Cardiac muscle cell (in vitro differentiated cells and primary cell): ENCODE measurements at places on chromosomes 12 and 14. TPM values are rescaled to one million over a fixed set of nuclear protein-coding genes. Genes with fewer than 3 reads are reported as not detected.

DNA sequence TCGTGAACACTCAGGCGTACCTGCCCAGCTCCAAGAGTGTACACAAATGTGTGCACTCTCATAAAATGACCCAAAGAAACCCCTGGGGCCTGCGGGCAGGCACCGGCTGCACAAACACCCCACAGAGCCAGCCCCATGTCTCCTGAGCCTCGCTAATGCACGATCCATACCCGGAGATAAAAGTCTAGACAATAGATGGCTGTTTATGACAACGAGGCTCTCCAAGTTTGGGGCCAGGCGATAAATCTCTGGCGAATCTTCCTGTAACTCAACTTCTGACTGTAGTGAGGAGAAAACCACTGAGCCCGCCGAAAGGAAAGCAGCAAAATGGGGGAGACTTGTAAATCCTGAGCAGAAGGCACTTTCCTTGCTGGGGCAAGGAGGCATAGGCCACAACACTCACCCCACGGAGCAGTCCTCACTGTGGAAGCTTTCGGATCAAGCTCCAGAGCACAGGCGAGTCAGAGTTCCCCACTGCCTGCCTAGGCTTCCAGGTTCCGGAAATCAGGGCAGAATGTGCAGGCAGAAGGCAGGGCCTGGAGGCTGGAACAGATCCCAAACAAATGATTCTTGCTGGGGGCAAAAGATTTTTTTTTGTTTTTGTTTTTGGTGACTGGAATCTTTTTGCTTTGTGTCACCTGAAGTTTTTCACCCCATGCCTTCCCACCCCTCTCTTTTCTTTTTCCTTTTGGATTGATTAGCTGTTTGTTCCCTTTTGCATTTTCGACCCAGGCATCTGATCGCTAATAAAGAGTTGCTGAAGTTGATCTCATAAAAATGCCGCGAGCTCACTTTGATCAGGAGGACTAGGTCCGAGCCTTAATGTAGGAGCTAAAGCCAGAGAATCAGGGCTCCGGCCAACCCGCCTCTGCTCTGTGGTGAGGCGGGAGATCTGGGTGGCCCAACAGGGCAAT, 4.5 kb upstream of the HOXC11 start:
- no peak for DNase-seq
- H3K4me3 ChIP-seq = no peak overlapping the region
- peaks cover 100% of the 10 kb centered on the region for H3K27me3 ChIP-seq
- H3K36me3 ChIP-seq = no peaks in the 10 kb centered on the region
- H3K4me1 ChIP-seq = no peaks in the 10 kb centered on the region
- no peak overlapping the region for H3K27ac ChIP-seq

GRCh38 chr14:92719421-92719820, 29.0 kb downstream of the LGMN start:
- no peak overlapping the region for H3K4me3 ChIP-seq
- no peak for DNase-seq
- peaks cover 5% of the 10 kb centered on the region for H3K36me3 ChIP-seq

Gene SLC7A7
- total RNA-seq = 1.3 and 2.3 TPM in 2 replicates

GRCh38 chr12:55708695-55709233, 1.1 kb upstream of the ITGA7 start:
- peaks cover 63% of the 10 kb centered on the region for H3K4me1 ChIP-seq
- H3K4me3 ChIP-seq = peak overlapping the region; percentile 82
- H3K36me3 ChIP-seq = no peaks in the 10 kb centered on the region
- H3K27me3 ChIP-seq = no peaks in the 10 kb centered on the region
- H3K27ac ChIP-seq = peak overlapping the region; percentile 85

GRCh38 chr12:32894566-32894965, 2.0 kb downstream of the PKP2 start:
- peak overlapping the region; percentile 57 for H3K4me3 ChIP-seq
- peaks cover 6% of the 10 kb centered on the region for H3K36me3 ChIP-seq
- H3K4me1 ChIP-seq = peaks cover 35% of the 10 kb centered on the region
- DNase-seq = no peak
- H3K27me3 ChIP-seq = no peaks in the 10 kb centered on the region

DNA sequence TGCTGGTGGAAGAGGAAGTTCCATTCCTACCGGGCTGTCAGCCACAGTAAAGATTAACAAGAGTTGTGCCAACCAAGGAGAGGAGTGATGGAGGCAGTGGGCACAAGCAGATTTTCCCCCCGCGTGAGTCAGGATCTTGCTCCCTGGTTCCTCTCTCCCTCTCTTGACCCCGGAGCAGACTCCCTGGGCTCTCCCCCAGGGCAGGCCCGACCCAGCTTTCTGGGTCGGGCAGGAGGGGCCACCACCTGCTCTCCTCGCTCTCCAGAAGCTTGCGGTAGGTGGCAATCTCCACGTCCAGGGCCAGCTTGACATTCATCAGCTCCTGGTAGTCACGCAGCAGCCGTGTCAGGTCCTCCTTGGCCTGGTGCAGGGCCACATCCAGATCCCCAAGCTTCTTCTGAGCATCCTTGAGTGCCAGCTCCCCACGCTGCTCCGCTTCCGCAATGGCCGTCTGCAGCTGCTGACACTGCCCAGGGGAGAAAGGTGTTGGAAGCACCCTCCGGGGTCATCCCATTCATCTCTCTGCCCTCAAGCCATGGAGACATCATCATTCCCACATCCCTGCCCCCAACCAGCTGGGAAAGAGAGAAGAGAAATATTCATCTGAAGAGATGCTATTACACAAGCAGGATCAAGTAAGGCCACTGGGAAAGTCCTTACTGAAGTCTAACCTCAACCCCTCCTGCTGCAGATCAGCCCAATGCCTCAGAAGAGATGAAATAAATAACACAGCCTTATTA, 9.0 kb upstream of the KRT4 start:
- H3K27me3 ChIP-seq = no peaks in the 10 kb centered on the region
- no peak overlapping the region for H3K4me3 ChIP-seq
- no peaks in the 10 kb centered on the region for H3K4me1 ChIP-seq
- H3K27ac ChIP-seq = no peak overlapping the region

Gene SOAT2
- 0.57 and 1.6 TPM in 2 replicates for total RNA-seq

GRCh38 chr12:95143621-95144205, 70.3 kb upstream of the NR2C1 start:
- no peaks in the 10 kb centered on the region for H3K27me3 ChIP-seq
- peak overlapping the region; percentile 91 for H3K27ac ChIP-seq
- peak; percentile 46 for DNase-seq
- no peak overlapping the region for H3K4me3 ChIP-seq

Gene IL31
- not detected in 2 replicates for total RNA-seq

- H3K27ac ChIP-seq = no peak overlapping the region
- H3K36me3 ChIP-seq = no peaks in the 10 kb centered on the region
- DNase-seq = no peak
Measured at GRCh38 chr14:39716987-39717570, 284.8 kb upstream of the FBXO33 start.

DNA sequence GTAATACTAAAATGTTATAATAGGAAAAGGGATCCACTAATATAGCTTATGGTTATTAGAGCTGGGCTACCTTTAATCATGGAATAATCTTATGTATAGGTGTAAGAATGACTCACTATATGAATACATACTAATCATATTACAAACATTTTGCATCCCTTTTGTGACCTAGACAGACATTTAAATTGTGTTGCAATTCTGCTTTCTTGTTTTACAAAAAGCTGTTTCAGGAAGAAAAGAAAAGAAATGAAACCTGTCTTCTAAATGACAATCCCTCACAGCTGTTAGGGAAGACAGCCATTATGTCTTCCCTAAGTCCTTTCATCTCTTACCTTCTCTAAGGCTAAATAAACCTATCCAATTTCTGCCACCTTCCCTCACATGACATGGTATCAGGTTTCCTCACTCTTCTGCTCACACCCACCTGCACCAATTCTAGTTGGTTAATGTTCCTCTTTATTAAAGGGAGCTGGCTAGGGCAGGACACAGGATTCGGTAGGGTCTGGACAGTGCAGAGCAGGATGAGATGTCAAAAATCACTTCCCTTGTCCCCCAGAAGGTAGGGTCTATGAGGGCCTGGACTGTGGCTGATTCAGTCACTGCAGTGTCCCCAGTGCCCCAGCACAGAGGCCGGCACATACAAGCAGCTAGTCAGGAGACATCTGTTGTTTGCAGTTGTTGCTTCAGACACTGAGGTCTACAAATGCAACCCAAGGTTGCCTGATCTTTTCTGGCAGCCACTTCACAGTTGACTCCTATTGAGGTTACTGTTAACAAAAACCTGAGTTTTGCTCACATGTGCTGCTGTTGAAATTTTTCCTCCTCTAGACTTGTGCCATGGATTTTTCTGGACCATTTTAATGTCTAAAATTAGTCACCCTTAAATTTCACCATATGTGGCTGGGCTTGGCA, 3.7 kb downstream of the DHRS7 start:
- peak overlapping the region; percentile 60 for H3K27ac ChIP-seq
- H3K27me3 ChIP-seq = no peaks in the 10 kb centered on the region
- DNase-seq = no peak
- no peaks in the 10 kb centered on the region for H3K36me3 ChIP-seq
- H3K4me1 ChIP-seq = no peaks in the 10 kb centered on the region

Gene TEX22
- total RNA-seq = 2.5 and 3.7 TPM in 2 replicates

- H3K4me3 ChIP-seq = no peak overlapping the region
- H3K27ac ChIP-seq = no peak overlapping the region
- peak; percentile 55 for DNase-seq
Measured at GRCh38 chr14:98138666-98139065, 1133.3 kb downstream of the BCL11B start.

Gene SLC5A8
- not detected in 2 replicates for total RNA-seq

GRCh38 chr12:110282300-110282860, 1.3 kb downstream of the ATP2A2 start:
- H3K27ac ChIP-seq = peak overlapping the region; percentile 99
- peaks cover 49% of the 10 kb centered on the region for H3K4me1 ChIP-seq
- H3K36me3 ChIP-seq = peaks cover 12% of the 10 kb centered on the region
- no peak for DNase-seq
- peak overlapping the region; percentile 80 for H3K4me3 ChIP-seq

GRCh38 chr14:30958555-30959407, 66.7 kb upstream of the AP4S1 start:
- no peak overlapping the region for H3K4me3 ChIP-seq
- no peak for DNase-seq
- H3K36me3 ChIP-seq = peaks cover 15% of the 10 kb centered on the region
- no peaks in the 10 kb centered on the region for H3K27me3 ChIP-seq

- H3K4me1 ChIP-seq = no peaks in the 10 kb centered on the region
- peak overlapping the region; percentile 85 for H3K4me3 ChIP-seq
- no peak for DNase-seq
Measured at GRCh38 chr12:63843254-63843720, 1.2 kb upstream of the SRGAP1 start.

DNA sequence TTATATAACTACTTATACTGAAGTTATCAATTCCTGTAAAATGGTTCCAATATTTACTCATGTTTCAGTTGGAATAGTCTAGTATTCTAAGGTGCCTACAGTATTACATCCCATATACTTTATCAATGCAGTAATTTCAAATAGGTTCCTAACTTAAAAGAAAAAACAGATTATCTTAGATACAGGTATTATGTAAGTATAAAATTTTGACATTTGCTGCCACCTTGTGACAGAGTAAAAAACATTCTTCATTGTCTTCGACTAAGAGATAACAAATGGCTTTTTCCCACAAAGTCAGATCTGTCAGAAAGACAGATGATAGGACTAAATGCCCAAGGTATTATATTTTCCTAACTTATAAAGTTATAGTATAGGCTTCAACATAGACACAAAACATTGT, 78.7 kb downstream of the TXNDC16 start:
- no peaks in the 10 kb centered on the region for H3K36me3 ChIP-seq
- no peak overlapping the region for H3K4me3 ChIP-seq
- H3K27me3 ChIP-seq = no peaks in the 10 kb centered on the region
- no peak for DNase-seq

Gene EFS
- 20.5 and 36.6 TPM in 2 replicates for total RNA-seq

Gene ALDH1L2
- total RNA-seq = 0.14 and 0.63 TPM in 2 replicates

GRCh38 chr12:124488520-124488919, 78.9 kb downstream of the NCOR2 start:
- no peak overlapping the region for H3K4me3 ChIP-seq
- peaks cover 63% of the 10 kb centered on the region for H3K4me1 ChIP-seq
- DNase-seq = no peak
- no peaks in the 10 kb centered on the region for H3K27me3 ChIP-seq
- H3K27ac ChIP-seq = peak overlapping the region; percentile 82
- H3K36me3 ChIP-seq = no peaks in the 10 kb centered on the region

Gene CPNE6
- total RNA-seq = 0.12 TPM in 1 of 2 replicates, not detected in the other

DNA sequence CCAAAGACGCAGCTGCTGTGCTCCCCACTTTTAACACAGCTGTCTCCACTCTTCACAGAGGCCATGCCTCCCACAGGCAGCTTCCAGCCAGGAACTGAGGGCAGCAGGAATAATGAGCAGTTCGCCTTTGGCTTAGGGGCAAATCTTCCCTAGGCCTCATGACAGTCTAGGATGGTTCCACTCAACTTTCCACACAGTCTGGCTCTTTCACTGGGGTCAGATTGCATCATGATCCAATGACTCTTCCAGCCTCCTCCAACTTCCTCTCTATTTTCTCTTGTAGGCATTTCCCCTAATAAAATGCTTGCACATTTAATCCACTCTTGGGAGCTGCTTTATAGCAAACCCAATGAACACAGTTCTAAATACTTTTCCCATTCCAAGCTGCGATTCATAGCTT, 271.6 kb upstream of the ATP2B1 start:
- DNase-seq = no peak
- H3K27ac ChIP-seq = no peak overlapping the region
- H3K4me3 ChIP-seq = no peak overlapping the region
- H3K4me1 ChIP-seq = peaks cover 9% of the 10 kb centered on the region

- DNase-seq = no peak
- H3K27ac ChIP-seq = no peak overlapping the region
- H3K27me3 ChIP-seq = no peaks in the 10 kb centered on the region
- H3K4me3 ChIP-seq = no peak overlapping the region
- H3K4me1 ChIP-seq = peaks cover 20% of the 10 kb centered on the region
- no peaks in the 10 kb centered on the region for H3K36me3 ChIP-seq
Measured at GRCh38 chr14:58513272-58513671, 85.8 kb downstream of the KIAA0586 start.

DNA sequence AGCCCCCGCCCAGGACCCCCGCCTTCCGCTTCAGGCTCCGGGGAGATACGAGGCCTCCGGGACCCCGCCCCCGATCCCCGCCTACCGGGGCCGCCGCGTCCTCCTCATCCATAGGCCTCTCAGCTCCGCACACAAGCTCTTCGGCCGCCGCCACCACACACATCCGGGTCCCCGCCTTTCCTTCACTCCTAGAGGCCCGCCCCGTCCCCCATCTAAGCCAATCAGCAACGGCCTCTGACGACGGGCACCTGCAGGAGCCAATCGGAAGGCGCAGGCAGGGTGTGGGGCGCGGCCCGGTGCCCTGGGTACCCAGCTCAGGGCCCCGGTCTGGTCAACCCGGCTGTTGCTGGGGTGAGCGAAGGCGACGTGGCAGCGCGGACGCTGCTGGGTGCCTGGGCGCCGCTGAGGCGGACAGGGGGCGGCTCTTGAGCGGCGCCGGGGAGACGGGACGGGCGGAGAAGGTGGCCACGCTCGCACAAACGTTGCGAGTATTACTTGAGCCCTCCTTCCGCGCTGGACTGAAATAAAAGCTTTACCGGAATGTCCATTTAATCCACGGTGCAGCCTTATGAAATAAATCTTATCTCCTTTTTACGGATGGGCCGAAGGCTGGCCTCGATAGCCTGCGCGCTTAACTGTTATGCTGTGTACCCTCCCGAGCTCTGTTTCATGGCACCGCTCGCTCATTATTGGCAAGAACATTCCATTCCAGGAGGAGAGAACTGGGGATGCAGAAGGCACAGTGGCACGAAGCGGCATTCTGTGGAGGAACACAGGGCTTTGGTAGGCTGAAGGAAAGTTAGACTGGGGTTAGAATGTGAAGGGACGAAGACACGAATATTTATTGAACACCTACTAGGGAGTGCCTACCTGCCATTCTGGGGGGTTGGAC, at the start of gene SPRYD3:
TSS of gene SPRYD3 (minus strand) at position 165 of the 892 bp plus-strand sequence. CDS start at position 108, 57 bp downstream.
- peaks cover 27% of the 10 kb centered on the region for H3K4me1 ChIP-seq
- no peaks in the 10 kb centered on the region for H3K27me3 ChIP-seq
- H3K4me3 ChIP-seq = peak within 1 kb of the TSS; percentile 43
- H3K27ac ChIP-seq = peak within 1 kb of the TSS; percentile 90

Gene SIX6
- not detected in 2 replicates for total RNA-seq

Gene GLIPR1L2
- 0.63 TPM in 1 of 2 replicates, not detected in the other for total RNA-seq

Gene KCNA5
- 5.1 TPM in 2 replicates for total RNA-seq
